ELF-1 (cell line): ENCODE measurements at places on chromosomes 4 and X.

DNA sequence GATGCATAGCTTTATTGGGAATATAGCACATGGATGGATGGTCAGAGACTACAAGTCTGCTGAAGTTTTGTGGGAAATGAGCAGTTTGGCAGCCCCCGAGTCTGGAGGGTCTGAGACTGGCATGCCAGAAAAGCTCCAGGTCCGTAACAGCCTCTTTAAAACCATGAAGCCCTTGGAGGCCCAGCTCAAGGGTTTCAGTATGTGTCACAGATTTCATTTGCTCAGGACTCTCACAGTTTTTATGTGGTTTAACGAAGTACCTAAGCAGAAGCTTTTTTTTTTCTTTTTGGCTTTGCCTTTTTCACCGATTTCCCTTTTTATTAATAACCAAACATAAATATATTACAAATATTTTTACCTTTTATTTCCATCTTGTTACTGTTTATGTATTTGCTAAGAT lies 30.6 kb upstream of the TMEM184C start:
- peak; percentile 5 for DNase-seq

- no peak for DNase-seq
Measured at GRCh38 chrX:31329298-31329697, 257.5 kb upstream of the FTHL17 start.

DNA sequence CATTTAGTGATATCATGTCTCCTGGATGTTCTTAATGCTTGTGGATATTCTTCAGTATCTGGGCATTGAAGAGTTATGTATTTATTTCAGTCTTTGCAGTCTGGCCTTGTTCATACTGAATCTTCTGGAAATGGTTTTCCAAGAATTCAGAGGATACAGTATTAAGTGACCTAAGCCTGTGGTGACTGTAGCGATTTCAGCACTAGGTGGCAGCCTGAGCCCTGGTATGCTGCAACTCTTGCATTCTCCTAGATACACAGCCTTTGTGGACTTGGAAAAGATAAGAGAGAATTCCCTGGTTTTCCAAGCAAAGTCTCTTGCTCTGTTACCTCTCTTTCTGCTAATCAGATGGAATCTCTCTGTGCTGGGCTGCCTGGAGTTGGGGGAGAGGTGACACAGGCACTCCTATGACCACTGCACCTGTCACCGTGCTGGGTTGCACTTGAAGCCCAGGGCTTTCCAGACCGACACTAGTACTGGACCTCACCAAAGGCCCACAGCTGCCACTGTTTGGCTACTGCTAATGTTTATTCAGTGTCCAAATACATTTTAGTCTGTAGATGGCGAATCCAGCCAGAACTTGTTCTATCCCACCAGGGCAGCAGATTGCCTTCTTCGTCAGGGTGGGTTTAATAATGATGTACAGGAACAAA lies 19.3 kb upstream of the SPIN2A start:
- DNase-seq = peak; percentile 77

DNA sequence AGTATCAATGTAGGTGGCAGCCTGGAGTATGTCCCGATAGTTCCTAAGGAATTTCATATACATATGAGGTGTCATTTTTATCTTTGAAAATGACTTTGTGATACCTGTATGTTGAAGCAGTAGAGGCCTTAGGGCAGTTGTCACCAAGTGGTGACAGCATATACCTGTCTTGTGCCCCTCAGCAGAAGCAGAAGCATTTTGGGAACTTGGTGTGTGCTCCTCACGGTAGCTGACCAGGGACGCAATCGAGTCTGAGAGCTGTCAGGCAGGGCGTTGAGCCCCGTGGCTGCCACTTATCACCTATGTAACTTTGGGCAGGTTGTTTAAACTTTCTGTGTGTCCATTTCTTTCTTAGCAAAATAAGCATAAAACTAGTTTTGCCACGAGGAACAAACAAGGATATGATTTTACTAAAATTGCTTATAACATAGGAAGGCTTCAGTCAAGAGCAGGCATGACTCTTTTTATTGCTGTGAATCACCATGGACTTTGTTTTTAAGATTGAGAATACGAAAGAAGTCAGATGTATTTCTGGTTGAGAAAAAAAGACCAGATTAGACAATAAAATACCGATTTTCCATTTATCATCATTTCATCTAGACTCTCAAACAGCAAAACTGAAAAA lies 161.5 kb downstream of the CPE start:
- no peak for DNase-seq

- DNase-seq = no peak
Measured at GRCh38 chr4:88940506-88940905, 116.5 kb downstream of the FAM13A start.

GRCh38 chr4:113094802-113095201 lies 45.3 kb downstream of the ANK2 start:
- no peak for DNase-seq

DNA sequence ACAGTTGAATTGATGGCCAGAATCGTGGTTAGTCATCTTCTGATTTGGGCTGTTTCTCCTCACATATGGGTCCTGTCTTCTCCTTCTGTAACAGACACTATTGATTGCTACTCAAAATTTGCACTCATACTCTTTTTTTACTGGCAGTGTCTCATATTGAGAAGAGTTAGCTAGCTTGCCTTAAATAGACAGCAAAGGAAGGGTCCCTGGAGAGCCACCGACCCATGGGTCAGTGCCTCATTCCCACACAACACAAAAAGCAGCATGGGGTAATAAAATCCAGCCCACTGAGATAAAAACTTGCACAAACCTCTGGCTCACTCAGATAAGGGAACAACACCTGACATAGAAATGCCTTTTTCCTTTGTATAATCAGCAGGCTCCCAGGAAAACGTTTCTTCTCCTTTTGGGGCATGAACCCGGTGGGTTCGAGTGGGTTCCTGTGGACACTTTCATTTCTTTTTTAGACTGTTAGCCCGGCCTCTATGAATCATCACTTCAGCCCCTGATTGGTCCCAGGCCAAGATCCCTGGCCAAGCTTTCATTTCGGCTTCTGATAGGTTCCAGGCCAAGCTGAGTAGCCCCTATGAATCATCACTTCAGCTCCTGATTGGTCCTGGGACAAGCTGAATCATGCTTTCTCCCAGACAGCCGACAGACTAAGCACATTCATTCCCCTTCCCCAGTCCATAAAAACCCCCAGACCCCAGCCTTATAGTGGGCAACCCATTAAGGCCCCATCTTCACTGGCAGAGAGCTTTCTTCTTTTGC lies 408.1 kb downstream of the DCAF12L2 start:
- DNase-seq = no peak

DNA sequence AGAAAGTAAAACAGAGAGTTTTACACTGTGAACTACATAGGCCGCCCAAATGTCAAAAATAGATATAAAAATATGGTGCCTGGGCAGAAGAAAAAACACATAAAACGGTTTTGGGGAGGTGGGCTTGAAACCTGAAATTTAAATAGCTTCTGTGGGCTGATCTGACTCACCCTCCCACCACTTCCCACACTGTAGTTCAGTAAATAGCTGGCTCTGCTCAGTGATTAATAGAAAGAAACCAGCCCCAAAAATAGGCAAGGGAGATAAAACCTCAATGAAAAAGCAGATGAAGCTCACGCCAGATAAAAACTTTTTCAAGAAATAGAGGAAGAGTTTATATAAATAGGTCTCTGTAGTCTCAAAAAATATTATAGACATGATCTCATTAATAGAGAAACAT lies 13.2 kb upstream of the COX7B2 start:
- no peak for DNase-seq

DNA sequence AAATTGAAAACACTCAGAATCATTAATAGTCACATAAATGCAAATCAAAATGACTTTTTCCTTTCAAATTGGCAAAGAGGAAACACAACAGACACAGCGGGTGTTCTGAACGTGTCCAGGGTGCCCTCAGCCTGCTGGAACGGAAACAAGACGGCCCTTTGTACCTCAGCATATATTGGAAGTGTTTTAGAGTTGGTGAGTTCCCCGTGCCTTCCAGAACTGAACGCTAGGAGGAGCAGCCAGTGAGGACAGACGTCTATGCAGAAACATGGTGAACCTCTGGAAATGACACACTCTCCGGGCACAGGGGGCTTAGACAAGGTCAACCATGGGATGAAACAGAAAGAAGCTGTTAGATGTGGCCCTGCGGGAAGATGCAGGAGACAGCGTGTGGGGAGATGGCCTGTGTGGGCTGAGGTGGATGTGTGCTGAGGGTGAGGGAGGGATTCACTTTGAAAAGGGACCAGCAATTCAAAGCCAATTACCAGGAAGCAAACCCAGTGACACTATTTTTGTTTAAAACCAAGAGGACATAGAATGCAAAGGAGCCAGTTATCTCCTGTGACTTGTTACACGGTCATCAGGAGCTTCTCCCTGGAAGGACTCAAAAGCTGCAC lies 40.4 kb downstream of the RNF212 start:
- DNase-seq = peak; percentile 59

DNA sequence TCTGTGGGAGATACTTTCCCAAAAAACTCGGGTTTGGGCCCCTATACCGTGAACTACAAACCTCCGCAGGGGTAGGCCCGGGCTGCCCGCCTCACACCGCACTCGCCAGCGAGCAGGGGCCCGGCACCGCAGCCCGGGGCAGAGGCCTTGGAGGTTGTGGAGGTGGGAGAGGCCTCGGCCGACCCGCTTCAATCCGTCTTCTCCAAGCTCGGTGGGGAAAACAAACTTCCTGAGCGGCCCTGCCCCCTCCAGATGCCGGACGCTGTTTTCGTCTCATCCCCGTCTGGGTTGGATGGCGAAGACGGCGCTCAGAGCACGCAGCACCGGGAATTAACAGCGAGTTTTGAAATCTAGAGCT lies 442 bp upstream of the MCUB start:
- no peak for DNase-seq

DNA sequence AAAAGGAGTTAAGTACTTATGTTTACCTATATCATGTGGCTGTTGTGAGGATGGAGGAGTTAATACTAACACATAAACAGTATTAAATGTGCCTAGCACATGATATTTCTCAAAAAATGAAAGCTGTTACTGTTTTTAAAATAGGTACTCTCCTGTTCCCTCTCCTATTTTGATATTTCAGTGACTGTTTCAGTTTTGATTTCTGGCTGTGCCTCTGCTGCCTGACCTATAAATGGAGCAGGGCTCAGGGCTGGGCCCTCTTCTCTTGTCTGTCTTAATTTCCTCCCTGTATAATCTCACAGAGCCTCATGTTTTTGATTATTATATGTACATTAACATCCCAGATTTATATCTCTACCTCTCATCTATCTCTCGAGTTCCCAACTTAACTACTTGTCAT lies 93.3 kb downstream of the UGT8 start:
- no peak for DNase-seq

- DNase-seq = no peak
Measured at GRCh38 chr4:163482190-163482589, 8.6 kb upstream of the TKTL2 start.

- DNase-seq = no peak
Measured at GRCh38 chrX:79933938-79934337, 80.6 kb upstream of the TBX22 start.

DNA sequence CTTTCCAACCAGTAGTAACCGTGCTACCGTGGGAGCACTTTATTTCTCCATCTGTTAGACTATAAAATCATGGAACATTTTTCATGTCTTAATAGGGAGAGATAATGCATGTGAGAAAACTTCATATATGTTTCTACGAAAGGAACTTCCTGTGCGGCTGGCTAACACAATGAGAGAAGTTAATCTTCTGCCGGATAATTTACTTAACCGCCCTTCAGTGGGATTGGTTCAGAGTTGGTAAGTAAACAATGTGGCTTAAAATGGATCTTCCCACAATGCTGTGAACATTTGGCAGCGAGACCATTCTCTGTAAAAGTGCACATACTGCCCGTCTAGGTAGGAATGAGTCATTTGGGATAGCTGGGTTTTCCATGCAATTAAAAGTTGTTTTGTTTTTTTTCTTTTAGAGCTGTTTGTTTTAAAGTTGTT lies 29.6 kb downstream of the PDK3 start:
- no peak for DNase-seq

DNA sequence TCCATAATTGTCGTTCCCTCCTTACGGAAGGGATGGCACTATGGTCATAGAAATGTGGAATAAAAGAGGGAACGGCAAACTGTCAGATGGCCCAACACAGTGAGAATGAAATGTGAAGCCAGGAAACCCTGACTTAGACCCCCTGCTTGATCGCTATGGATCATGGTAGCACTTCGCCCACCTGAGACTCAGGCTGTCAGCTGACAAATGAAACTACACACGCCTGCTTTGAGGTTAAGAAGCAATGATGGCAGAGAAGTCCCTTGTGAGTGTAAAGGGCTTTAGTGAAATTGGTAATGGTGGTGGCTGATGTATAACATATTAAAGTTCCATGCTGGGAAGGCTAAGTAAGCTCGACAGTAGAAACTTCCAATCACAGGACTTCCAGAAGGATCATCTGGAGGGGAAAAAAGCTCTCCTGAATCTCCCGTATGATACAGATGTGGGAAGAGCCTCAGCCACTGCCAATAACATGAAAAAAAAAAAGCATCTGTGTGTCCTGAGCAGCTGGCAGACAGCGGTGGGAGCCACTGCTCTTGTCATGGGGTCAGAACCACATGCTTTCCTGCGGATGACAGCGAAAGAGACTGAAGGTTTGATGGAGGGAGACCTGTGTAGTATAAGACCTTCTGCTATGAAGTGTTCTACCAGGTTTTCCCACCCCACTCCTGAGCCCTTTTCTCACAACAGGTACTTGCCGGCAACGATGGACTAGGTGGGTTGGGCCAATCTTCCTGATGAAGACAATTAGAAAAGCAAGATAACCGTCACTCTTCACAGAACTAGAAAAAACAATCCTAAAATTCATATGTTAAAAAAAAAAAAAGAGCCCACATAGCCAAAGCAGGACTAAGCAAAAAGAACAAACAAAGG lies 107.6 kb downstream of the AFAP1 start:
- no peak for DNase-seq

- no peak for DNase-seq
Measured at GRCh38 chrX:100072336-100072735, 337.7 kb downstream of the PCDH19 start.

DNA sequence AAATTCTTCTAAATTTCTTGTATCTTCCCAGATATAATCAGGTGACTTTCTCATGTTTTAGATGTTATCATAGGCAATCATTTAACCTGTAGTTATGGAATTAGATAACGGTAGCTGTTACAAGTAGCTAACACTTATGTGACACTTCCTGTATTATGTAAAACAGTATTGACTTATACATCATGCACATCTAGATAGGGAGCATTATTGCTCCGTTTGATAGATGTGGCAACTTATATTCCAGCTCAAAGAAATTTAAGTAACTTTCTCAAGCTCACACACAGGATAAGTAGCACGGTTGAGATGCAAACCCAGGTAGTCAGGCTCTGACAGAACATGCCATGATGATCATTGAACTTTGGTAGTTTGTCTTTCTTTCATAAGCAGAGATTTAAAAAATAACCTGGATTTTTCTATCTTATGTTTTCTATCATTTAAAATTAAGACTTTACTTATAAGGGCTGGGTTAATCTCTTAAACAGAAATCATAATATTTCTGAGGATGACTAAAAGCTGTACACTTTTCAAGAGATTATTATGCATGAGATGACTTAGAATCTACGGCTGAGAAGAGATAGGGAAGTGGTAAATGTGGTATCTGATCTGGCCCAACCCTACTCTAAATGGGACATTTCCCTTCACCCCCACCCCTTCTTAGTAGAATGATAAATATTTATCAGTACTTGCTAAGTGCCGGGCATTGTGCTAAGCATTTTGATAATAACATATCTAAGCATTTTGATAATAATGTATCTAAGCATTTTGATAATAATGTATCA lies 69.1 kb upstream of the HPGD start:
- no peak for DNase-seq

GRCh38 chr4:144683516-144683915 lies 37.6 kb downstream of the HHIP start:
- DNase-seq = no peak

GRCh38 chr4:156775813-156776212 lies 195.8 kb downstream of the PDGFC start:
- DNase-seq = no peak
